GM23248 (cell line): ENCODE measurements at places on chromosomes 2 and 18. TPM values are rescaled to one million over a fixed set of nuclear protein-coding genes. Genes with fewer than 3 reads are reported as not detected.
A peak's percentile ranks its signal among the peaks of the same experiment; 100 is the strongest.

DNA sequence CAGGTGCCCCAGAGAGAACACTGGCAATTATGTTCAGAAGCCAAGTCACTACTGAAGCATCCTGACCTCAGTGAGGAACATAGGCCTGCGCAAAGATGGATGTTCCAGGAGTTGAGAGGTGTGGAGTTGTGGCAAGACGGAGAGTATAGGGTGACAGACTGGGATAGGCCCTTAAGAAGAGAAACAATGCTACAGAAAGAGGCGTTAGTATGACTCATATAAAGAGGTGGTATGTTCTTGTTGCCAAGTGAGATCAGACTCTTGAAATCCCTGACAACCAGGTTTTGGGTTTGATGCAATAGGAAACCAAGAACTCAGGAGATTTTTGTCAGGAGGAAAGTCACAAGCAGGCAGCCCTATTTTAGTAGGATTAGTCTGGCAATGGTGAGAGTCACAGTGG is 185.6 kb downstream of the RIT2 start:
- peak; percentile 12 for DNase-seq

GRCh38 chr2:23835423-23835822 is 91.5 kb downstream of the ATAD2B start:
- DNase-seq, result no peak

DNA sequence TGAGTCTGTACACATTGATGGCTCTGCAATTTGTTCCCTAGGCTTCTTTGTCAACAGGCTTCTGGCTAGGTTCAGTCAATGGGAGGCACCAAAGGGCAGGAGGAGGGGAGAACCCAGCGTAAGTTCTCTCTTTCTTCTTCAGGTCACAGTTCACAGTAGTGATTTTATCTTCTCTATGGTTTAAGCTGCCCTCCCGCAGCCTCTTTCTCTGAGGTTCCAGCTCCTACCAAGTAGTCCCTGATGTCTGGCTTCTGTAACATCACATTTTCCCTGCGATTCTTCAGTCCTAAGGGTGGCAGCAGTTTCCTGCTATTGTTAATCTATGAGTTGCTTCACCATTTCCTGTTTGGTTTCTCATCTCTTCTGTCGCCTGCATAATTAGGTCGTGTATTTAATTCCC is 107.4 kb downstream of the CPO start:
- DNase-seq, result peak; percentile 70

DNA sequence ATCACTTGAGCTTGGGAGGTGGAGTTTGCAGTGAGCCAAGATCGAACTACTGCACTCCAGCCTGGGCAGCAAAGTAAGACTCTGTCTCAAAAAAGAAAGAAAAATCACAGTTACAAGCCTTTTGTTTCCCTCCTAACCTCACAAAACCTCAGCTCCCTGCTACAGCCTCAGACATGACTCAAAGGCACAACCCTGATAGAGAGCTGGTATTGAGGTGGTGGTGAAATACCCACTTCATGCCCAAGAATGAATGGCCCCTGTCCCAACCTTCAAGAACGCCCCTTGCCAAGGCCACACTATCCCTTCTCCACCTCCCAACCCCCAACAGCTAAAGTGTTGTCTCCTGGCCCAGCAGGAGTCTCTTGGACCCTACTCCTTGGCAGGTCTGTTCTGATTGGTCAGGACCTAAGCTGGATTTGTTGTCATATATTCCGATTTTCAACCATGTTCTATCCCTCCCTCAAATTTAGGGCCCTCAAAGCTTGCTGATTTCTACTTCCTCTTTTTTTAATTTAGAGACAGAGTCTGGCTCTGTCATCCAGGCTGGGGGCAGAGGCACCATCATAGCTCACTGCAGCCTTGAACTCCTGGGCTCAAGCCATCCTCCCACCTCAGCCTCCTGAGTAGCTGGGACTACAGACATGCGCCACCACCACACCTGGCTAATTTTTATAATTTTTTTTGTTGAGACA is 61.9 kb upstream of the BZW1 start:
- DNase-seq, result no peak

DNA sequence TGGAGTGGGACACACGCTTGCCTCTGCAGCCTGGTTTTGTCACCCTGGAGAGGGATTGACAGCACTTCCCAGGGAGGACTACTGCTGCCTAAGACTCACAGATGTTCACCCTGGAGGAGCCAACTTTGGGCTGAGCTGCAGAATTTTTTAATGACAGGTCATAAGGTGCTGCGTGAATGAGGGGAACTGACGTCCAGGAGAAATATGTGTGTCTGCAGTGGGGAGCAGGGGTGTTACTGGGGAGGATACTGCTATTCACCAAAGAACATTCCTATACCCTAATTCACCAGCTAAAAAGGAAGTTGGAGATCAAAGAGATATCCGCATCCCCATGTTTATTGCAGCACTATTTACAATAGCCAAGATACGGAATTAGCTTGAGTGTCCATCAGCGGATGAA is 144.4 kb downstream of the MGAT5 start:
- DNase-seq, result peak; percentile 79

- no peak for DNase-seq
These were observed 385.3 kb downstream of the RBM43 start for GRCh38 chr2:150876251-150876950.

- no peak for DNase-seq
These were observed 30.1 kb upstream of the E2F6 start for GRCh38 chr2:11495844-11496681.

- no peak for DNase-seq
These were observed 23.0 kb upstream of the ACTR2 start for GRCh38 chr2:65204461-65205210.

DNA sequence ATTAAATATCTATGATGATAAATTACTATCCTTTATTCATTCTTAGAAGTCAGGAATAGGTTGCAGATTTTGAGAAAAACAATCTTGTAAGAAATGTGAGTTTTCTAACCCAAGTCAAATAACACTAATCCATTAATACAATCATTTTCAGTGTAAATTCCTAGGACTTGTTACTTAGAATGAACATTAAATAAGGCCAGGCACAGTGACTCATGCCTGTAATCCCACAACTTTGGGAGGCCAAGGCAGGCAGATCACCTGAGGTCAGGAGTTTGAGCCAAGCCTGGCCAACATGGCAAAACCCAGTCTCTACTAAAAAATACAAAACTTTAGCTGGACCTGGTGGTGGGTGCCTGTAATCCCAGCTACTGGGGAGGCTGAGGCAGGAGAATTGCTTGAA is 45.8 kb upstream of the CDKL4 start:
- peak; percentile 28 for DNase-seq

GRCh38 chr2:140529706-140530105 is 1601.1 kb downstream of the LRP1B start:
- DNase-seq, result no peak

DNA sequence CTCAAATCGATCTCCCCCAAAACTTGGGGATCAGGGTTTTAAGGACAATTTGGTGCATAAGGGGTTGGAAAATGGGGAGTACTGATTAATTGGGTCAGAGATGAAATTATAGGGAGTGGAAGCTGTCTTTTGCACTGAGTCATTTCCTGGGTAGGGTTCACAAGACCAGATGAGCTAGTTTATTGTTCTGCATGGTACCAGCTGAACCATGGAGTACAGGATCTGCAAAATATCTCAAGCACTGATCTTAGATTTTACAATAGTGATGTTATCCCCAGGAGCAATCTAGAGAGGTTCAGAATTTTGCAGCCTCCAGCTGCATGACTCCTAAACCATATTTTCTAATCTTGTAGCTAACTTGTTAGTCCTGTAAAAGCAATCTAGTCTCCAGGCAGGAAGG is 73.1 kb downstream of the CPO start:
- DNase-seq, result peak; percentile 45

DNA sequence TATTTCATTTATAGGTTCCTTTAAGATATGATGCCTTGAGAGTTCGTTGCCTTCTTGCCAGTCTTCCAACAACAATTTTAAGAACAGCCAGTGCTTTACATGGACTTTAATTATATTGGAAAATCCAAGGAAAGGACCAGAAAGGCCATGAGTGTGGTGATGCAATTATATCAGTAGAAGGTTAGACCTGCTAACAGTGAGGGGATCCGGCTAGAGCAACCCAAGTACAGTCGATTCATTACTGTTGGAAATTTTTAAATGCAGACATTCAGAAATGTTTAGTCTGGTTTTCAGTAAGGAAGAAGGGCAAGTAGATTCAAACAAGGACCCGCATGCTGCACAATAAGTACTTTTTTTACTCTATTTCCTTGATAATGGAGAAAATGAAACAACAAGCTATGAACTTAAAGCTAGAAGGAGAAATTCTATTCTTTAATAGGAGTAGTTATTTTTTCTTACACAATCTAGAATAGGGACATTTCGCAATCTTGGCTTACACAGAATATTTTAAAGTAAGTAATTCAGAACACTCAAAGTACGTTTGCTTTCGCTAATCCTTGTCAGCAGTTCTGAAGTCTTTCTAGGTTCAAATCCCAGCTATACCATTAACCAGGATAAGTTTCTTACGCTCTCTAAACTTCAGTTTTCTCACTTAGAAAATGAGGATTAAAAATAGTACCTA is 405.5 kb downstream of the MEIS1 start:
- peak; percentile 83 for DNase-seq

DNA sequence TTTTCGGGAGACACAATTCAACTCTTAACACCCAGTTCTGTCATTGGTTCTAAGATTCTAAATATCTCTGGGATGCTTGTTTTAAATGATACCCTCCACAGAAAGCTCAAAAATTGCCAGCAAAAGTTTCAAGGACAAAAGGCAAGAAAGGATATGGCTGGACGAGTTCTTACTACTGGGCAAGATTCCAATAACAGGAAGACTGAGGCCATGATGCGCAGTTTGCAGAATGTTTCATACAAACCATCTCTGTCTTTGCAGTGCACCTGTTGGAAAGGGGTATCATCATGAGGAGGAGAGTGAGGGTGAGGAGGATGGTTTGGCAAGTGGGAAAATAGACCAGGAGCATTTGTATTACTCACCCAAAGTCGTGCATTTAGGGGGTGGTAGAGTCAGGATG is 172.8 kb downstream of the DCDC2C start:
- DNase-seq, result no peak

- DNase-seq, result no peak
These were observed 6.1 kb upstream of the PAX3 start for GRCh38 chr2:222304737-222305515.

DNA sequence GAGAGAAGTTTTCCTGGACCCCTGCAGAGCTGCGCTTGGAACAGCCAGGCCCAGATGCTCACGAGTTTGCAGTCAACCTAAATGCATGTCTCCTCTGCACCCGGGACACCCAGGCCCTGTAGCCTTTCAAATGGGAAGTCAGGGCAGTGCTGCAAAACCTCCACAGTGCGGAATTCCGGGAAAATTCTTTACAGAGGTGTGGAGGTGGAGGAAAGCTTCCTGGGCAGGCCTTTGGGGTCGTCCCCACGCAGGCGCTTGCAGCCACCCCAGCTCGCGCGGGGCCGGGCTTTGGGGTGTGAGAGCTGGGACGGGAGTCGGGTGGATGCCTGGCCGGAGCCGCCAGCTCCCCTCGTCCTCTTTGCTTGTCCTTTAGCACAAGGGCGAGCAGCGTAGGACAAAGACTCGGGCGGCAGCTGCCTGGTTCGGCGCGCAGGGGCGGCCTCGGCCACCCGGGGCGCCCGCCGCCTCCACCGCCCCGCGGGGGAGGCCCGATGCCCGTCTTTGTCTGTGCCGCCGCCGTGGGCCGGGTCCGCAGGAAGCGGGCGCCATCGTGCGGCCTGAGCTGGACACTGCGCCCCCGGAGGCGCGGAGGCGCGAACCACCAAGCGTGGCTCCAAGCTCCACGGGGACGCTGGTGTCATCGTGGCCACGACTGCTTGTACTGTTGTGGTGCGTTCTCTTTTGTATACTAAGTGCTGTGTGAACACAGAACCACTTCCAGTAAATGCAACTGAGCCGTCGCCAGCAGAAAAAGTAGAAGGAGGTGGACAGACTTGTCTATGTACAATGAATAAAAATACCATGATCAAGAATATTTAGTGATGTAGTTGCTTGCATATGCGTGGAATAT is 28.2 kb upstream of the BCL11A start:
- peak; percentile 84 for DNase-seq

DNA sequence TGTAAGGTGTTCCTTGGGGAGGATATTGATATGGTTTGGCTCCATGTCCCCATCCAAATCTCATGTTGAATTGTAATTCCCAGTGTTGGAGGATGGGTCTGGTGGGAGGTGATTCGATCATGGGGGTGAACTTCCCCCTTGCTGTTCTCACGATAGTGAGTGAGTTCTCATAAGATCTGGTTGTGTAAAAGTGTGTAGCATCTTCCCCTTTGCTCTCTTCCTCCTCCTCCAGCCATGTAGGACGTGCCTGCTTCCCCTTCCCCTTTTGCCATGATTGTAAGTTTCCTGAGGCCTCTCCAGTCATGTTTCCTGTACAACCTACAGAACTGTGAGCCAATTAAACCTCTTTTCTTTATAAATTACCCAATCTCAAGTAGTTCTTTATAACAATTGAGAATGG is 458.7 kb downstream of the LPIN1 start:
- no peak for DNase-seq

GDF7 gene
- total RNA-seq, result not detected in 2 replicates

ARHGEF4 gene
- 12.0 and 26.0 TPM in 2 replicates for total RNA-seq

NYAP2 gene
- not detected in 2 replicates for total RNA-seq

ANKRD29 gene
- 8.9 and 9.2 TPM in 2 replicates for total RNA-seq

CNGA3 gene
- total RNA-seq, result under 0.01 and 0.51 TPM in 2 replicates

ZAP70 gene
- not detected in 2 replicates for total RNA-seq

SPP2 gene
- not detected in 2 replicates for total RNA-seq

TGIF1 gene
- 66.9 and 122 TPM in 2 replicates for total RNA-seq

ASB18 gene
- total RNA-seq, result not detected in 2 replicates
